ENCODE measurements at places on chromosomes 5 and 9. TPM values are rescaled to one million over a fixed set of nuclear protein-coding genes. Genes with fewer than 3 reads are reported as not detected.

- DNase-seq: no peak
Measured at GRCh38 chr9:130142056-130142455, 30.1 kb upstream of the NCS1 start.

GRCh38 chr5:89147031-89147430 is 264.0 kb upstream of the MEF2C start:
- DNase-seq: peak; percentile 18

DNA sequence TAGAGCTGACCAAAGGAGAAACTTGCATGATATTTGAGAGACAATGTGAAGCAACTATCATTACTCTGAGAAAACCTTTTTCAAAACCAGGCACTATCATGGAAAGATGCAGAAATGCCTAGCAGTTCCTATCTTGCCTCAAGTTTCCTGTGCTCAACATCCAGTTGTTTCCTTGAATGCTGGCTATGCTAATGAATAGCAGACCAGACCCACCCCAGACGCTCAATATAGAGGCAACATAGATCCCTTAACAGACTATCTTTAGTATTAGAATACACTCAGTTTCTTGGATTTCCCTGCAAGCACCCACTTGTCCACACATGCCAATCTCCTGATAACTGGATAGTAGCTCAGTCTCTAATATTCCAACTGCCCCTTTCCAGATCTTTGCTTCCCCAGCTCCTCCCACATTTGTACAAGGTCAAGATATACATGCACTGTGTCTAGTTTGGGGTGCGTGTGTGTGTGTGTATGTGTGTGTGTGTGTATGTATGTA is 93.3 kb upstream of the PCSK5 start:
- DNase-seq: no peak

DNA sequence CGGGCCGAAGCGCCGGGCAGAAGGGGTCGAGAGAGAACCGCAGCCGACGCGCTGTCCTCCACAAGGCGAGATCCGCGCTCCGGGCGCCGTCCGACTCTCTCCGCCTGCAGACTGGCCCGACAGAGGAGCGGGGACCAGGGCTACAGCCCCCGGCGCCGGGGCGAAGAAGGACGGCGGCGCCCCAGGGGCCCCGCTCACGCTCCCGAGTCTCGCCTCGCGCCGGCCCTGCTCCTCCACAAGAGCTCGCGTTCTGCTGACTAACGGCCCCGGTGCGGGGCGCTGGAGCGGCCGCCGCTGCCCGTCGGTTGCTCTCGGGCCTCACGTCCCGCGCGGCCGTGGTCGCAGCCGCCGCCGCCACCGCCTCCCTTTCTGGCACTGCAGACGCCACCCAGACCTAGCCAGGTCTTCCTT is 338 bp downstream of the ABHD17B start:
- DNase-seq: no peak

DNA sequence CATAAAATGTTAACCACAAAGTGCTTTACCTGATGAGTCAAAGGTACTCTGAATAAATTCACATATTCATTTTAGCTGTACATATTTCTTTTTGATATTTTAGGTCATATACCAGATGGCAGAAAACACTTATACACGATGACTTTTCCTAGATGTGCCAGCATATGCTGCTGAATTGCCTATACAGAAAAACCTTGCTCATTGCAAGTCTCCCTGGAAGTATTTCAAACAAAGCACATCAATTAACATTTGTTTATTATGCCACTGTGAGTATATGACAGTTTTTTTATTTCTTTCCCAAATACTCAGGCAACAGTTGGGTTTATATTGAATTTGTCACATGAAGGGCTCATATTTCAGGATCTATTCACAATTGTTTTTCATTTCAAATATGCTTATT is 180.8 kb downstream of the TMEM232 start:
- no peak for DNase-seq

The RAD50 gene
- total RNA-seq: 26.1 TPM

The BAAT gene
- total RNA-seq: 8.9 TPM

The ADGRV1 gene
- total RNA-seq: 10.0 TPM

The HCN1 gene
- 0.17 TPM for total RNA-seq
